ENCODE measurements at places on chromosomes 5 and 9.

GRCh38 chr9:5002811-5003210 lies 17.7 kb downstream of the JAK2 start:
- DNase-seq = no peak

DNA sequence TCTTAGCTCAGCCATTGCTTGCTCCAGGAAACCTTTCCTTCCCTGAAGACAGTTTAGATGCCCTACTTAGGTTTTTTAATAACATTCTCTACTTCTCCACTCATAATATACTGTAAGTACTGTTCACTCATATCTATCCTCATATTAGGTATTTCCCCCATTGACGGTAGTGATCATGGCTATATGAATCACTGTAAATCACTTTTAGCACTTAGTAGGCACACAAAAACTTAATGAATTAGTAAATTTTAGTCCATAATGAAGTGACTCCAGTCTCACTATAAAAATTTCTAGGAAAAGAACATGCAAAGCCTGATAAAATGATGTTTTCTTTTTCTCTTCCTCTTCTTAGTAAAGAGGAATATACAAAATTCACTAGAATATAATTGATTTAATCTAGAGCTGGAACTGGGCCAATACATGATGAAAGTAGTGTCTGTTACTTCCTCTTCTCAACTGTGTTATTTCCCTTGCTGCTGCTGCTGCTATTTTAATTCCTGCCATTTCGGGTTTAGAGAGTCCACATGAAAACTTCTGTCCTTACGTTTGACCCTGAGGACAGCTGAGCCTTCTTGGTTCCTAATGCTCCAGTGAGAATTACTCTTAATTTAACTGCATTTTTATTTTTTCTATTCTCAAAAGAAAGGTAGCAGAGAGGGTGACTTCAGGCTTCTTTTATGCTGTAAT lies 73.5 kb downstream of the LNPEP start:
- DNase-seq = peak; percentile 37

DNA sequence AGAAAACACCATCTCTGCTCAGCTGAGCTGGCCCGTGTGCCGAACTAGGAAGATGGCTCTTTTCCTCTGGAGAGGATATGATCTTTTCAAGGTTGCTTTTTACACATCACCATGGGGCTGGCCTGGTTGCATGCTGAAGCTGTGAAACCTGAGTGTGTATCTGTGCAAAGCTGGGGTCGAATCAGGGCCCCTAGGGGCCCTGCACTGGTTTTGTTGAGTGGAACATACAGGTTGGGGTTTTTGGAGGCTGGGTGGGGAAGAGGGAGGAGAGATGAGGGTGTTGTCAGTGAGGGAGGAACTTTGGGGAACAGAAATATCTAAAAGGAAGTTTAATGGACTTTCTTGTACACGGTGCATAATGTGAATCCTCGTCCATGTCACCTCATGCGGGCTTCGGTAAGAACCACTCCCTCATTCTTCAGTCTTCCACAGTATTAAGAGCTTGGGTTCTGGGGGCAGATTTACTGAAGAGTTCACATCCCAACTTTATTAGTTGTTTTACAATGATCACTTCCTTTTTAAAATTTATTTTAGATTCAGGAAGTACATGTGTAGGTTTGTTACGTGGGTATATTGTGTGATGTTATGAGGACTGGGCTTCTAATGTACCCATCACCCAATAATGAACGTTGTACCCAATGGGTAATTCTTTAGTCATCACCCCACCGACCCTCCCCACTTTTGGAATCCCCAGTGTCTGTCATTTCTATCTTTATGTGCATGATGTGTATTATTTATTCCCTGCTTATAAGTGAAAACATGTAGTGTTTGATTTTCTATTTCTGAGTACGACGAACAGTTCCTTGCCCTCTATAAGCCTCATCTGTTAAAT lies 238.2 kb downstream of the NR3C1 start:
- DNase-seq = no peak

DNA sequence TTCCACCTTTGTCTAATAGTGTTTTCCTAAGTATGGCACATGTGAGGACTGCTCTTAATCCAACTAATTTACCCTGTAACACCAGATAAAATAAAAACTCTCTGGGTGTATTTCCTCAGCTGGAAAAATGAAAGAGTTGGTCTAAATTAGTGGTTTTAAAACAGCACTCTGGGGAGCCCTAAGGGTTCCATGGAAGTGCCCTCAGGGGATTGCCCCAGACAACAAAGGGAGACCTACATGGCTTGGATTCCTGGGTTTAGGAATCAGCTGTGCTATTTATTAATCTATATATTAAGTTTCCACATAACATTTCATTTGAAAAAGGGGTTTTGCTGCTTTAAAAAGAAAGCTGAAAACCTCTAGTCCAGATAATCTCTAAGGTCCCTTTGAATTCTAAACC lies 20.2 kb downstream of the ADAMTS6 start:
- DNase-seq = no peak

- DNase-seq = no peak
Observed at GRCh38 chr5:80052464-80052863, 17.3 kb downstream of the THBS4 start.

GRCh38 chr5:31052937-31053658 lies 140.4 kb upstream of the CDH6 start:
- no peak for DNase-seq

DNA sequence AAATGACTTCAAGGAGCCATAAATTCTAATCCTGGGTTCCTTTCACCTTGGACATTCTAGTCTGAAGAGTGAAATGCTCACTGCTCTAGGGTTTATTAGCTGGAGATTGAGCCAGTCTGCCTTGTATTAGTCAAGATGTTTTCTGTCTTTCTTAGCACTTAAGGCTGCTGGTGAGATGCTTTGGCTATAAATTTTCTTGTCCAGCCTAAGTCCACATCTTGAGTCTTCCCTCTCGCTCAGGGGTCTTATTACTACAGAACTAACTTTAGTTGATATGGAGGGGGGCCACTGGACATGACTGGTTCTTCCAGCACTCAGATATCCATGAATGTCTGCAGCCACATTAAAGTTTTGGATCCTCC lies 316.4 kb downstream of the ARHGAP26 start:
- no peak for DNase-seq

Data from GDM1 (cell line).